WTC11 (cell line): ENCODE measurements at places on chromosomes 12 and 14. TPM values are rescaled to one million over a fixed set of nuclear protein-coding genes. Genes with fewer than 3 reads are reported as not detected.

Gene HOXC10
- 0.09 TPM in 1 of 3 replicates, not detected in the others for total RNA-seq

DNA sequence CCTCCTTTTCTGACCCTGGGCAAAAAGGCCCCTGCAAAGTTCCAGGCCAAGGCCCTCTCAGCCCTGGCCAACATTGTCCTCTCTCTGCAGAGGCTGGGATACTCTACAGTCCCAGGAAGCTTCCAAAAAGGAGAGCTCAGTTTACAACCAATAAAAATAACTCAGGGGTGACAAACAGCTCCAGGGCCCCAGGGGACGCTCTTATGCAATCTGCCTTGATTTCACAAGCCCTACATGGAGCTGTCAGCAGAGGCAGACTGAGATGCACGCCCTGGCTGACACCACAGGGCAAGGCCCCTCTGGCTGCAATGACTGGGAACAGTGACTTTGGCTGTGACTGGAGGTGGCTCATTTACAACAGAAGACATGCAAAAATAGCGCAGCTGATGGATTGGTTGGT lies 129.0 kb upstream of the MED13L start:
- H3K4me1 ChIP-seq: peaks cover 9% of the 10 kb centered on the region
- H3K27me3 ChIP-seq: no peaks in the 10 kb centered on the region
- H3K4me3 ChIP-seq: no peak overlapping the region
- DNase-seq: peak; percentile 34

DNA sequence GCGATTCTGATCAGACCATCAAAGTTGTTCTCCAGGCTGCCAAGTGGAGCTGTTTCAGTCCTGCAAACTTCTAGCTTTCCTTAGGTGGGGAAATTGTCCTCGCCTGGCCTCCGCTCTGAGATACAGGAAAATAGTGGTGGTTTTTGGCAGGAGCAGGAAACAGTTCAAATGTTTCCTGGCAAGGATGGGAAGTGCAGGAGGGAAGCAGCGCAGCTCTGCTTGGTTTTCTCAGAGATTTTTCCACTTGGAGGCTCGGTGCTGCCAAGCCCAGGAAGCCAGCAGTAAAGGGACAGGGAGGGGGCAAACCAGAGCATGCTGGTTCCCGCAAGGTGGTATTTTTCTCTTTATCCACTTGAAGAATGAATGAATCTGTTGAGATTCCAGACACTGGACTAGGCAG lies 17.0 kb downstream of the TMEM63C start:
- H3K36me3 ChIP-seq: no peaks in the 10 kb centered on the region
- H3K4me1 ChIP-seq: peaks cover 10% of the 10 kb centered on the region
- no peak for DNase-seq
- no peak overlapping the region for H3K27ac ChIP-seq
- H3K4me3 ChIP-seq: no peak overlapping the region

DNA sequence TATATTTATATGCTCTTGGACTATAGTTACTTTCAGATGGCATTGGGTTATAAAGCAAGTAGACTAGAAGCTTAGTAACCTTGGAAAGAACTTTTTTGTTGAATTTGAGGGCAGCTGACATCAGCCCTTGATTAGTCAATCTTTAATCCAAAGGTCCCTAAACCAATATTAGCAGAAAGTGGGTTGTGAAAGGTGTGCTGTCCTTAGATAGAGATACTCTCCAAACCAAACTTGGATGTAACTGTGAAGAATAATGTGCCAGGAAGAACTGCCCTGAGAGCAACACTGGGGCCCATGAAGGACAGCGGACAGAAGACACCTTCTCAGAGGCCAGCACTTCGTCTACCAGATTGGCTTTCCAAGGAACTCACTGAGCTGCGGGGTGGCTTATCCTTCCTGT lies 10.6 kb downstream of the CD163 start:
- H3K4me1 ChIP-seq: peaks cover 8% of the 10 kb centered on the region
- H3K27me3 ChIP-seq: no peaks in the 10 kb centered on the region
- no peak for DNase-seq
- no peak overlapping the region for H3K4me3 ChIP-seq
- H3K36me3 ChIP-seq: no peaks in the 10 kb centered on the region
- no peak overlapping the region for H3K27ac ChIP-seq

Gene TRIM9
- 4.0 to 4.4 TPM (median 4.2 TPM) in 3 replicates for total RNA-seq

GRCh38 chr14:98931911-98932310 lies 340.1 kb downstream of the BCL11B start:
- DNase-seq: no peak
- no peak overlapping the region for H3K4me3 ChIP-seq
- H3K27ac ChIP-seq: no peak overlapping the region
- no peaks in the 10 kb centered on the region for H3K4me1 ChIP-seq
- no peaks in the 10 kb centered on the region for H3K36me3 ChIP-seq

Gene SLC24A4
- total RNA-seq: 0.37 to 0.90 TPM (median 0.46 TPM) in 3 replicates

GRCh38 chr12:19694627-19695026 lies 255.3 kb downstream of the AEBP2 start:
- no peaks in the 10 kb centered on the region; the same call in 1 of the 2 replicates for H3K4me1 ChIP-seq
- no peaks in the 10 kb centered on the region for H3K27me3 ChIP-seq
- no peak overlapping the region for H3K4me3 ChIP-seq
- DNase-seq: no peak
- H3K36me3 ChIP-seq: no peaks in the 10 kb centered on the region

- no peak overlapping the region for H3K27ac ChIP-seq
- no peaks in the 10 kb centered on the region; the same call in 1 of the 2 replicates for H3K27me3 ChIP-seq
- no peak for DNase-seq
These were observed 52.0 kb upstream of the CRY1 start for GRCh38 chr12:107145397-107145796.

Gene KRT74
- not detected in 3 replicates for total RNA-seq

- no peak overlapping the region for H3K4me3 ChIP-seq
- DNase-seq: no peak
- H3K4me1 ChIP-seq: no peaks in the 10 kb centered on the region
- no peaks in the 10 kb centered on the region for H3K36me3 ChIP-seq
- H3K27ac ChIP-seq: no peak overlapping the region
These were observed 68.2 kb upstream of the WSCD2 start for GRCh38 chr12:108060903-108061302.
